ENCODE measurements at places on chromosomes 16 and 17.

DNA sequence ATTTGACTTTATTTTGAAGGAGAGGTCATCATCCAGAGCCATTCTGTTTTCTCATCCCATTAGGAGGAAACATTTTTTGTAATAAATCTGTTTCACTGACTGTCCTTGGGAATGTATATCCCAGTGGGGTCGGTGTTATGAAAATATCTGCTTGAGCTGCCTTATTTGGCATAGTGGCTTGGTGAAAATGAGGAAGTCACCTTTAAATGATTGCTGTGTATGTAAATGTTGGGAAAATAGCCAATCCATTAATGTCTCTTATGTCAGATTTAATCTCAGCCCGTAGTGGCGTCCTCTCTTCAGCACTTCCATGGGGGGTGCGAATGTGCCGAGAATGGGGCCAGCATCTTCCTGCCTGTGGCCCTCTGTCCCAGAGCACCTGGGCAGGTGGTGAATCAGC, 57.6 kb downstream of the BANP start:
- DNase-seq: no peak

DNA sequence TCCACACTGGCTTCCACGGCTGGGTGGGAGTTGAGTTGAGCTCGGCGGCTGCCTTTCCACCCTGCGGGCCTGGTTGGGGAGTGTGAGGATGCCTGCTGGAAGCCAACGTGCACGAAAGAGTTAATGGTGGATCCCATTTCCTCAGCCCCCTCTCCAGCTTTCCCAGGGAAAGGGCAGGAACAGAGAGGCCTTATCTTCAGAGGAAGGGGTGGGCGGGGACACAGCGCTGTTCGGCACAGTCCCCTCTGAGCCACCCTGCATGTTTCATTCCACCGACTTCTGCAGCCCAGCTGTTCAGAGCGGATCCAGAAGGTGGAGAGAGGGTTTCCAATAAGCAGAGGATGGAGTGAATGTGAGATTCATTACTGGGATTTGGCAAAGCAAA, 295.3 kb downstream of the SEC14L1 start:
- DNase-seq: no peak

DNA sequence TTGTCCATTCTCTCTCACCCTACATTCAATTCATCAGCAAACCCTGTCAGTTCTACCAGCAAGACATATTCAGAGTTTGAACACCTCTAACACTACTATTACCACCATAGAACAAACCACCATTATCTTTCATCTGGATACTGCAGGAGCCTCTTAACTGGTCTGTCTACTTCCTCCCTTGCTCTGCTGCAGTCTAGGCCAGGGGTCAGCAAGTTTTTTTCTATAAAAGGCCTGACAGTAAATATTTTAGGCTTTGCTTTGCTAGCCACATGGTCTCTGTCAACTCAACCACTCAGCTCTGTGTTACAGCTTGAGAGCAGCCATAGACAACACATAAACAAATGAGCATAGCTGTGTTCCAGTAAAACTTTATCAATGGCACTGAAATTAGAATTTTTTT, 13.8 kb downstream of the KCTD19 start:
- no peak for DNase-seq

DNA sequence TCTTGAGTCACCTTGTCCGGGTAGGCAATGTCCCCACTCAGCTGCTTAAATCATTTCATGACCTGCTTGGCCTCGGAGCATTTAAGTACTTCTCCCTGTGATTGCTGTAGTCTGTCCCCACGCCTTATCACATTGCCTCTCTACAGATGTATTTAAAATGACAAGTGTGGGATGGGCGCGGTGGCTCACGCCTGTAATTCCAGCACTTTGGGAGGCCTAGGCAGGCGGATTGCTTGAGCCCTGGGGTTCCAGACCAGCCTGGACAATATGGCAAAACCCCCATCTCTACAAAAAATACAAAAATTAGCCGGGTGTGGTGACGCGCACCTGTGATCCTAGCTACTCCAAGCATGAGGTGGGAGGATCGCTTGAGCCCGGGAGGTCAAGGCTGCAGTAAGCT, 1.3 kb upstream of the GJC1 start:
- DNase-seq: no peak

- DNase-seq: no peak
These were observed 62.4 kb downstream of the STX8 start for GRCh38 chr17:9513266-9513665.

DNA sequence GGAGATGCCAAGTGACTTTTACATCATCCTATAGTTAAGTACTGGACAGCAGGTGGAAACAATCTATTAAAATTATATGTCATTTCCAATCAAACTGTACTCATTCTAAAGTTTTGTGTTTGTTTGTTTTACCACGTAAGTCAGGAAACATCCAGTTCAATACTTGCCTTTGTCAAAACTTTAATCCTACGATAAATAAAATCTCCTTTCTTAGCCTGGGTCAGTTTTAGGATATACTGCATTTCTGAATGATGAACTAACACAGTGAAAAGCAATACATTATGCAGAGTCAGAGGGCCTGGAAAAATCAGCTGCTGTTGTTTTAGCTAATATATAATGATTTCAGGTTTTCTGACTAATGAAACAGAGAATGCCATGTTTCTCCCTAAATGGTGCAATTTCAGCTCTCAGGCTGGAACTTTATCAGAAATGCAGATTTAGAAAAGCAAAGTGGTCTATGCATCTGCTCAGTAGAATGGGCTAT, 756.4 kb downstream of the CDH11 start:
- no peak for DNase-seq

DNA sequence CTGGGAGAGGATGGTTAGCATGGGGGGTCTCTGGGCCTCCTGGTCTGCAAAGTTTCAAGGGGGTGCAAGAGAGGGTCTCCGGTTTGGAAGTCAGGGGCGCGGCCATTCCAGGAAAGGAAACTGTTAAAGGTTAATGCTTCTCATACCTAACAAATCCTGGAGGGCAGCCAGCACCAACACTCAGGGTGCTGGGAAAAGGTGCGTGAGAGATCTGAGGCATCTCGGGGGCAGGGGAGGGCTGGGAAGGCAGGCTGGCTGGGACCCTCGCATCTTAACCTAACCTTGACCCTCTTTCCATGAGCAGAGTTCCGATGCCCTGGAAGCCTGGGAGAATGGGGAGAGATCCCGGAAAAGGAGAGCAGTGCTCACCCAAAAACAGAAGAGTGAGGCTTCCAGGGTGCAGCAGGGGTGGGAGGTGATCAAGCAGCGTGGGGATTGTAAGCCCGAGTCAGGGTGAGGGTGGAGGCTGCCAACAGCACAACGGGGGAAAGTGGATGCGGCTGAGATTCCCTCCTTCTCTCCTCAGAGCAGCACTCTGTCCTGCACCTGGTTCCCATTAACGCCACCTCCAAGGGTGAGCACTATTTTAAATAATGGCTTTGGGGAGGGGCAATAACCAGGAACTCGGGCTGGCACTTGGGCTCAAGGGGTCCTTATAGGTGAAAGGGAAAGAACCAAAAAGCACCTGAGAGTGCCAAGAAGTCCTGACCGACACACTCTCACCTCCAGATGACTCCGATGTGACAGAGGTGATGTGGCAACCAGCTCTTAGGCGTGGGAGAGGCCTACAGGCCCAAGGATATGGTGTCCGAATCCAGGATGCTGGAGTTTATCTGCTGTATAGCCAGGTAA, 996 bp downstream of the TNFSF13 start:
- no peak for DNase-seq

DNA sequence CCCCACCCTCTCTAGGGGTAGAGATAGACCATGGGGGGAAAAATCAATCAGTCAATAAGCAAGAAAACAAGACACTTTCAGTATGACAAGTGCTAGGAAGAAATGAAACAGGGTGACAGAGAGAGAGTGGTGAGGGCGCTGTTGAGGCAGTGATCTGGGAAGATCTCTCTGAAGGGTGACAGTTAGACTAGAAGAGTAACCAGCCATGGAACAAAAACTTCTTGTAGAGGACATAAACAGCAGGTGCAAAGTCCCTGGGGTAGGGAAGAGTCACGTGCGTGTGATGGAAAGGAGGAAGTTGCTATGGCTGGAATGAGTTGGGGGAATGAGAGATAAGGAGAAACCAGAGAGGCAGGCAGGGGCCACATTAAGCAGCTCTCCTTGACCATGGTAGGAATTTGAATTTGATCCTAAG, 16.8 kb upstream of the EMP2 start:
- no peak for DNase-seq

- no peak for DNase-seq
These were observed 33.3 kb upstream of the RGS9 start for GRCh38 chr17:65103896-65104295.

DNA sequence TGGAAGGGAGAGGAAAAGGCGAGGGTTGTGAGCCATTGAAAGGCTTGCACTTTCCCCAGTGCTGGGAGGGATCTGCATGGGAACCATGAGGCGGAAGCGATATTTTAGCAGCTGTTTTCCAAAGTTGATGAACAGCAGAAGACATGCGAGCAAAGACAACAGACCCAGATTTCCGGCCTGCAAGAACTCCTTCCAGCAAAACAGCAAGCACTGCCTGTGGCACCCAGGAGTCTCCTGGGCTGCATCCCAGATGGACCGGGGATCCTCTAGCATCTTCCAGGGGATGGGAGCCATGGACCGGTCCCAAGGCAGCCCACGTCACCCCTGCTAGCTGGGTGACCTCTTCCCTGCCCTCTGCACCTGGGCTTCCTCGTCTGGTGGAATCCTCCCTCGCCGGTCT, 162.8 kb downstream of the IRF8 start:
- DNase-seq: no peak

DNA sequence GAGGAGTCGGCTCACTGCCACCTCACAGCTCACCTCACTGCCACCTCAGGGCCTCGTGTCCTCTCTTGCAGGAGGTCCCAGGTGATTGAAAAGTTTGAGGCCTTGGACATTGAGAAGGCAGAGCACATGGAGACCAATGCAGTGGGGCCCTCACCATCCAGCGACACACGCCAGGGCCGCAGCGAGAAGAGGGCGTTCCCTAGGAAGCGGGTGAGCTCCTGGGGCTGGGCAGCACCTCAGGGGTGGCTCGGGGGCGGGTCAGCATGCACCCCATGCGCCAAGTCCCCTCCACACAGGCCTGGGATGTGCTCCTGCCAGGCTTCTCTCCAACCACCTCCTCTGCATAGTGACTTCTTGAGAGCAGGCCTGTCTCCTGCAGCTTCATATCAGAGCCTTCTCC, 63.6 kb downstream of the PLD6 start:
- no peak for DNase-seq

- DNase-seq: no peak
These were observed 145.6 kb upstream of the RCVRN start for GRCh38 chr17:10050597-10051101.

- no peak for DNase-seq
These were observed 21.0 kb upstream of the ENDOV start for GRCh38 chr17:80393961-80394360.

DNA sequence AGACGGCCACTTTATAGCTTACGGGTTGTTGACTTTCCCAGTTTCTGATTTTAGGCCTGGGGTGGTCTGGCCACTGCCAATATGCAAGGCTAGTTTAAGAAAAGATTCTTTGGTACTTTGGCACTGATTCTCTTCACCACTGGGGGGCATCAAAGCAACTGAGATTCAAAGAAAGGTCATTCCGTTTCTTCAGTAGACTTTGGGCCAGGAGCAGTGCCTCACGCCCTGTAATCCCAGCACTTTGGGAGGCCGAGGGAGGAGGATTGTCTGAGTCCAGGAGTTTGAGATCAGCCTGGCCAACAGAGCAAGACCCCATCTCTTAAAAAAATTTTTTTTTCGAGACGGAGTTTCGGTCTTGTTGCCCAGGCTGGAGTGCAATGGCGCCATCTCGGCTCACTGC, 53.0 kb downstream of the RPA1 start:
- no peak for DNase-seq

DNA sequence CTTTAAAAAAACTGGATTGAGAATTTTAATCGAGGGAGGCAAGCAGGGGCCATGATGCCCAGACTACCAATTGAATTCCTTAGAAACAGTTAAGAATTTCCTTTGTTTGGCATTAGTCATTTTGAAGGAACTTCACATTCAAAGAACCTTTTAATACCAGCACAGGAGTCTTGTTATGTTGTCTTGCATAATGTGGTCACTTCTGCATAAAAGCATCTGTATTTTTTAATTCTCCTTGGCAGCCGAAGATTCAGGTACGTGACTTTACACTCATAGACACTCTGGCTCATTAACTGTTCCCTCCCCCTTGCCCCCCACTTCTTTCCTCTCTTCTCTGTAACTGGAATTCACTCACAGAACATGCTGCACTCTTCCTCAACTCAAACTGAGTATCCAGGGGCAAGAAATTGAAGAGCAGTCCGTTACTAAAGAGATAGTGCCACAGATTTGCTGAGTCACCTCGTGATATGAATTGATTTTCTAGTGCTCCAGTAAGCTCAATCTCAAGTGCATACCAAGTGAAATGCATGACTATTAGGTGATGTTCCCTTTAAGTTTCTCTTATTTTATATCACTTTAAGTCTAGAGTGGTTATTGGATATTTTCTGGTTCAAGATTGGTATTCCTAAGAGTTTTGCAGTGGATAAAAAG, 572.2 kb upstream of the SOX9 start:
- DNase-seq: no peak

DNA sequence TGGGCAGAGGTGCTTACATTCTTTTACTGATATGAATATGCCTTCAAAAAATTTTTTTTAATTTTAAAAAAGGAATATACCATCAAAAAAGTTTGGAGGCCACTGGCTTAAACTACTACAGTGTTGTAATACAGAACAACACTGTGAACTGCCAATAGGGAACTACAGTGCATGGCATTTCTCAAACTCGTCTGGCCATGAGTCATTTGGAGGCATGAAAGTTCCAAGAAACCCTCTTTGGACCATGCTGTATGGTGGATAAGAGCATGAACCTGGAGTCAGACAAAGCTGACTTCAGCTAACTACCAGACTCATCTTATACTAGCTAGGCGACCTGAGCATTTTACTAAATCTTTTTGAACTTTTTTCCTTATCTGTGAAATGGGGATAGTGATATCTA, 9.2 kb upstream of the NF1 start:
- DNase-seq: no peak

- DNase-seq: no peak
These were observed 182.0 kb downstream of the IRF8 start for GRCh38 chr16:86080982-86081381.

GRCh38 chr17:1909985-1910384, 80.2 kb downstream of the RPA1 start:
- no peak for DNase-seq

GRCh38 chr17:4513113-4514032, 14.7 kb downstream of the SPNS2 start:
- no peak for DNase-seq

DNA sequence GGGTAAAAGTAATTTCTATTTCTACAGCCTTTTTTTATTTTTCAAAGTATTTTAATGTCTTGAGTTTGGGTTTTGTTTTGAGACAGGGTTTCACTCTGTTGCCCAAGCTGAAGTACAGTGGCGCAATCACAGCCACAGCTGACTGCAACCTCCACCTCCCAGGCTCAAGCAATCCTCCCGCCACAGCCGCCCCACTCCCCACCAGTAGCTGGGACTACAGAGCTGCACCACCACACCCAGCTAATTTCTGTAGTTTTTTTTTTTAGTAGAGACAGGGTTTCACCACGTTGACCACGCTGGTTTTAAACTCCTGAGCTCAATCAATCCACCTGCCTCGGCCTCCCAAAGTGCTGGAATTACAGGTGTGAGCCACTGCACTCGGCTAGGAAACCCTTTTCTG, 44.0 kb downstream of the TUBD1 start:
- DNase-seq: no peak
